ENCODE measurements at places on chromosomes 12 and 14.

GRCh38 chr12:29616664-29617406 lies 119.3 kb upstream of the OVCH1 start:
- DNase-seq, result no peak

DNA sequence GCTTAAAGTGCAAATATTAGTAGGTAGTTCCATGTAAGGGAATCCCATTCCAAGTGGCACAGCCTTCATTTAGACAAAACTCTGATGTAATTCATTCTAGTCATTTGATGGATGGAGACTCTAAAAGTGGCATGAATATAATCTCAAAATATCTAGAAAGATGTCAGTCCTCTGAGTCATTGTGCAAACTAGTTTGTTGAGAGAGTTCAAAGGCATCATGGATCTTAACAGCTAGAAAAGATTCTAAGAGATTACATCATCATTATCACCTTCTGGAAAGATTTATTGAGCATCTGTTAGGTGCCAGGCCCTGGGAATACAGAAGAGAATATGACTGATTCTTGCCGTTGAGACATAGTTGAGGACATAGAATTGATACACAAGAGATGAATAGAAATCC lies 30.7 kb downstream of the CRADD start:
- DNase-seq, result no peak

DNA sequence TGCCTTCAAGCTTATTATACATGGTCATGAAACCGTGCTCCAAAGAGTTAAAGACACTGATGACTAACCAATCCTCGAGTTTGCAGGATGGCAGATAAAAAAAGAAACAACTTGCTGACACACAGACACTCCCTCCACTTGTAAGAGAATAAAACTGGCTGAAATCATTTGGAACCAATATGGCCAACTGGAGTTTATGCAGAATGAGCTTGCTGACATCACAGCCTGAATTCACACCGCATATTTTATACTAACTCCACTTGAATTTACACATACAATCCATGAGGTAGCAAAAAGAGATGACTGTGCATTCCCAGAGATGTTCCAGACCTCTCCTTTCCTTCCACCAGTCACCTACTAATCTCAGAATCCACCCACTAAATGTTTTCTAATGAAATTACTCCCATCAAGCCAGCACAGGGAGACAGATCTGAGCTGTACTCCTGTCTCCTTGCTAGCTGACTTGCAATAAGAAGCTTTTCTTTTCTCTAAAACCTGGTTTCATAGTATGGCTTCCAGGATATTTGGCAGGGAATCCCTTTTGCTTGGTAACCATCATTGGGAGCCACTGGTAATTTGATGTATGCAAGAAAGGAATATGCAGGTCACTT lies 15.8 kb upstream of the PTPRR start:
- no peak for DNase-seq

DNA sequence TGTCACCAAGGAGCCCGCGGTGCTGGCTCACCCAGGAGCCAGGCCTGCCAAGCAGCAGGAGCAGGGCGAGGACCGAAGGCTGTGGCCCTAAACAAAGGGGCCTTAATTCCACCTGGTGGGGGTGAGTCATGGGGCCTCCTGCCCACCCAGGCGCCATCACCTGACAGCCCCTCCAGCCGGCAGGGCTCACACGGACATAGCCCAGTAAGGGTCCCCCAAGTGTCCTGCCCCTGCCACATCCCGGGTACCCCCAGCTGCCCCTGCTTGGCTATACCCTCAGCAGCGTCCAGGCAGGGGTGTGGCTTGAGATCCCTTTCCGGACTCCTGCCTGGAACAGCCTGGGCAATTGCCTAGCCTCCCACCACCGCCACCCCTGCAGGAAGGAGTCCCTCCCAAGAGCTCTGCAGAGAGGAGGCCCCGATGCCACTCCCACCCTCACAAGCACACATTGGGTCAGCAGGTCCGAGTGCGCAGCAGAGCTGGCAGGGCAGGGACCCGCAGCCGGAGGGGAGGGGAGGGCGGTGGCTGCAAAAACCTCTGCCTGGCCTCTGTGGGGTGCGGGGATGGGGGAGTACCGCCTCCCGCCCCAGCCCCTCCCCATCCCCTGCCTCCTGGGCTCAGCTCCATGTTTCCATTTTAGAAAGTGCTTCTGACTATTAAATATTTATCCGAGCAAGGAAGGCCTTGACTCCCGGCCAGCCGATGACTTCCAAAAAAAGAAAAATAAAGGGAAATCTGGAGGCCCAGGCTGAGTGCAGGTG lies 4.6 kb downstream of the AHNAK2 start:
- no peak for DNase-seq
